Heart right ventricle (tissue), 16 donors: ENCODE measurements at places on chromosomes 11 and 22. TPM values are rescaled to one million over a fixed set of nuclear protein-coding genes. Genes with fewer than 3 reads are reported as not detected.

DNA sequence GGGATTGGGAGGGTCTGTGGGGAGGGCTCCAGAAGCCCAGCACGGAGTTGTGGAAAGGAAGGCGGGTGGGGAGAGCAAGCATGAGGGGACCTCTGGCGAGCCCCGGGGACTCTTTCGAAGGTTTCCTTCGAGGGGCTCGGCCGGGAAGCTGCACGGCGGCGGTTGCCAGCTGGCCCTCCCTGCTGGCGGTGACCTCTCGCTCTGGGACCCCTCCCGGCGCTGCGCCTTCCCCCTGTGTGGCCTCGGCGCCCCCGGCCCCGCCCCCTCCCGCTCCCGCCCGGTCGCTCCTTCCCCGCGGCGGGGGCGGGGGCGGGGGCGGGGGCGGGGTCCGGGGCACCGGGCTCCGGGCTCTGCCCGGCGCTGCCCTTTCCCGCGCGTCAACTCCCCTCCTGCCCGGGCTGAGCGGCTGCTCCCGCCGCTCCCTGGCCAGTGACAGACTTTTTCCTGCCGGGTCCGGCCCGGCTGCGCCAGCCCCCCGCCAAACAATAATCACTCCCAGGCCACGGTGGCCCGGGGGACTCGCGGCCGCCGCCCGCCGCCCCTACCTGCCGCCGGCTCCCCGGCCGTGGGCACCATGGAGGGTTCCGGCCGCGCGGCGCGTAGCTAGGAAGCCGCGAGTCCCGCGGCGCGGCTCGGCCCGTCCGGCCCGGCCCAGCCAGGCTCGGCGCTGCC is 941 bp downstream of the CLCF1 start:
- DNase-seq: peak; percentile 53

DNA sequence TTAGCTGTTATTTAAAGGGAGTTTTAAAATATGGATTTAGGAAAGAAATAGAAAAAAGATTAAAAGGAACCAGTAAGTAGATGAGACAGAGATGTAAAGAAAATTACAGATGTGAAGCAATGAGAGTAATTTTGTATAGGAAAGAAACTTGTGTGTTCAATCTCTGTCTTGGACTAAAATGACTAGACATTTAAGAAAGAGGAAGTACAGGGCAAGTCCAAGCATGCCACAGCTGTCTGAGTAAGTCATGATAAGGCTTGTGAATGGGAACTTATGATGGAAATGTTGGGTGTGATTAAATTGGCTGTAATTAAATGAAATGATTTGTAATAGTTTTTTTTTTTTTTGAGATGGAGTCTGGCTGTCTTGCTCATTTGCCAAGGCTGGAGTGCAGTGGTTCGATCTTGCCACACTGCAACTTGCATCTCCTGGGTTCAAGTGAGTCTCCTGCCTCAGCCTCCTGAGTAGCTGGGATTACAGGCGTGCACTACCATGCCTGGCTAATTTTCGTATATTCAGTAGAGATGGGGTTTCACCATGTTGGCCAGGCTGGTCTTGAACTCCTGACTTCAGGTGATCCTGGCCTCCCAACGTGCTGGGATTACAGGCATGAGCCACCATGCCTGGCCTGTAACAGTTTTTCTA is 5.9 kb upstream of the ACY3 start:
- DNase-seq: no peak

- no peak for DNase-seq
These were observed 649.7 kb downstream of the METTL15 start for GRCh38 chr11:28757725-28758515.

- no peak for DNase-seq
These were observed 60.0 kb downstream of the SLC22A12 start for GRCh38 chr11:64650923-64651523.

- DNase-seq: no peak
These were observed 2.9 kb upstream of the LRRC10B start for GRCh38 chr11:61505640-61506155.

GRCh38 chr11:32079553-32079952 is 11.3 kb upstream of the RCN1 start:
- DNase-seq: no peak

- DNase-seq: peak; percentile 42
These were observed 554 bp downstream of the LRRC32 start for GRCh38 chr11:76669901-76670484.

GRCh38 chr11:1479006-1479677 is 7.4 kb downstream of the MOB2 start:
- DNase-seq: no peak

Gene KRTAP5-11
- not detected for total RNA-seq

Gene FAR1
- total RNA-seq: 33.1 TPM

Gene SPON1
- total RNA-seq: 3.2 TPM
